NB4 (cell line): ENCODE measurements at places on chromosomes 13 and 19.

DNA sequence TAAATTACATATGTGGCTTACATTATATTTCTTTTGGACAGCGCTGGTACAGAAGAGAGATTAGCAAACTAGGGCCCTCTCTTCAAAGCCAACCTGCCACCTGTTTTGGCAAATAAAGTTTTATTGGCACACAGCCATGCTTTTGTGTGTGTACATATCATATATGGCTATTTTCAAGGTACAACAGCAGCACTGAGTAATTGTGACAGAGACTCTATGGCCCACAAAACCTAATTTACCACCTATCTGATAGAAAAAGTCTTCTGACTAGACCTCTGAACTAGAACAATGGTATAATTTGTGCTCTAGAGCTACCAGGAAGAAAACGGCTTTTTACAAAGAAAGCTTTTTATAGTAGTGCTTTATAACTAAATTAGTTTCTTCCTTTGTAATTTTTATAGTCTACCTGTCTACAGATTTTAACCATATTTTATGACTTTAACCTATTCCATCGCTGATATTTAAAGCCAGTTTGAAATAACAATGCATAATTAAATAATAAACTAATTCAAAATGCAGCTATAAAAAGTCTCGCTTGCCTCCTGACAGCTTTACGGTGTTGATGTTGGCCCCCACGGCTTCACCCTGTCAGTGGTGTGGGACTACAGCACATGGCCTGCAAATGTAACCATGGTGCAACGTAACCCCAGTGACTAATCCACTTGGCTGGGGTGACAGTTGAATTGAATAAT, 17.7 kb upstream of the DPY19L3 start:
- DNase-seq = peak; percentile 1

GRCh38 chr13:23963184-23963931, 66.1 kb upstream of the C1QTNF9B start:
- DNase-seq = no peak

DNA sequence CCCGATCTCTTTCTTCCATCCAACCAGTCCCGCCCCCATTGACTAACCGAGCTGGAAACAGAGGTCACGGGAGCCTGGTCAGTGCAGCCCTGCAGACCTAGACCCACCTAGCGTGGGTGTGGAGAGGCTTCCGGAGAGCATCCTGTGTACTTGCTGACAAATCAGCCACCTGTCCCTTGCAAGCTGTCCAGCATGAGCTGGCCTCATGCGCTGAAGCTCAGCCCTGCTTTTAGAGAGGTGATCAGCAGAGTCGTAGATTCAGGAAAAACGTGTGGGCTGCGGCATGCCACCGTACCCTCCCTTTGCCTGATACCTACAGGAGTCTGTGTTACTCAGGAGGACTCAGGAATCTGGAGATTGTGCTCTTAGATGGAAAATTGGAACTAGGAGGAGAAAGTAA, 80.3 kb upstream of the UQCRFS1 start:
- no peak for DNase-seq

DNA sequence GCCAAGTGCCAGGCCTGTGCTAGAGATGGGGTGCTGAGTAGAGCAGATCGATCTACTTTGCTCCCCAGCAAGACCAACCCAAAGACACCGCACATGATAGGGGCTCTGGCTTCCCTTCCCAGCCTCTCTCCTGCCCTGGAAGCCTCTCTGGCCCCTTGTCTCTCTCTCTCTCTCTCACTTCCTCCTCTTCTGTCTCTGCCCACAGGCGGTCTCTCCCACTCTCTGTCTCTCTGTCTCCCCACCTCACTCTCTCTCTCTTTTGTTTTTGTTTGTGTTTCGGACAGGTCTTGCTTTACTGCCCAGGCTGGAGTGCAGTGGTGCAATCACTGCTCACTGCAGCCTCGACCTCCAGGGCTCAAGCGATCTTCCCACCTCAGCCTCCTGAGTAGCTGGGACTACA, 1.3 kb downstream of the SELENOV start:
- DNase-seq = no peak

- DNase-seq = no peak
Observed at GRCh38 chr19:49440439-49441209, 703 bp downstream of the SLC17A7 start.

- DNase-seq = no peak
Observed at GRCh38 chr19:35756377-35757230, at the start of gene HSPB6. TSS of gene HSPB6 (minus strand) at chr19:35757029. CDS start at chr19:35757008, 21 bp downstream.

DNA sequence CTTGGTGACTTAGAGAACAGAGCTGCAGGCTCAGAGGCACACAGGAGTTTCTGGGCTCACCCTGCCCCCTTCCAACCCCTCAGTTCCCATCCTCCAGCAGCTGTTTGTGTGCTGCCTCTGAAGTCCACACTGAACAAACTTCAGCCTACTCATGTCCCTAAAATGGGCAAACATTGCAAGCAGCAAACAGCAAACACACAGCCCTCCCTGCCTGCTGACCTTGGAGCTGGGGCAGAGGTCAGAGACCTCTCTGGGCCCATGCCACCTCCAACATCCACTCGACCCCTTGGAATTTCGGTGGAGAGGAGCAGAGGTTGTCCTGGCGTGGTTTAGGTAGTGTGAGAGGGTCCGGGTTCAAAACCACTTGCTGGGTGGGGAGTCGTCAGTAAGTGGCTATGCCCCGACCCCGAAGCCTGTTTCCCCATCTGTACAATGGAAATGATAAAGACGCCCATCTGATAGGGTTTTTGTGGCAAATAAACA, 9.9 kb downstream of the APOC1 start:
- DNase-seq = no peak

DNA sequence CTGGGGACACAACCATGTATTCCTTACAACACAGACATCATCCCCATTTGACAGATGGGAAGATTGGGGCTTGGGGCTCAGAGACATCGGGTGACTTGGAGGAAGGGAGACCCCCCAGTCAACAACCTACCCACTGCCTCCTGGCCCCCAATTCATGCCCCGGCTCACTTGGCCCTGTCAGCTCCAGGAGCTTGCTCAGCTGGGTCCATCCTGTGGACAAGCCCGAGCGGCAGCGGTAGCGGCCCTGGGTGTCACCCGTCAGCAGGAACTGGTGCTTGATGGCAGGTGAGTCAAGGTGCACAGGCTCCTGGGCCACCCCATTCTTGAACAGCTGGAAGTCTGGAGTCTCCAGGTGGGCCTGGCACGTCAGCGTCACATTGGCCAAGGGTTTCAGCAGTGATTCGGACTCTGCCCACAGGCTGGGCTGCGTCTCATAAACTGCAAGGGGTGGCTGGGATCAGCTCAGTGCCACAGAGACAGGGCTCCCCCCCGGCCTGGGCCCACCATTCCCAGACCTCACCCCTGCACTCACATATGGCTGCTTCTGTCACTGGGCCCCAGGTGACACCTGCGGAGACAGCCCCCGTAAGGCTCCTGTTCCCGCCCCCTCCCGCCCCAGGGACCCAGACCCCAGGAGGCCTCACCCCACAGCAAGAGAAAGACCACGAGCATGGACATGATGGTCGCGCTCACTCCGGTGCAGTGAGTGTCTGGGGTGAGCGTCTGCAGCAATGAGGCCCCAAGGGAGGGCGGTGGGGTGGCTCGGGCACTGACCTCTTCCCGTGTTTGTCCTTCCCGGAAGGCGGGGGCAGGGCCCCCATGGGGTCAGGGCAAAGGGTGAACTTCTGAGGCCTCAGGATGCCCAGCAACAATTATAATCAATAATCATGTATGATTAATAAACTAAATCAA, at the start of gene A1BG:
TSS of gene A1BG (minus strand) at position 733 of the 912 bp plus-strand sequence. CDS start at position 678, 55 bp downstream.
- DNase-seq = no peak

- peak; percentile 29 for DNase-seq
Observed at GRCh38 chr19:50000841-50001557, 24.2 kb downstream of the VRK3 start.

- peak; percentile 26 for DNase-seq
Observed at GRCh38 chr19:35513628-35514281, at the start of gene DMKN. TSS of gene DMKN (minus strand) at chr19:35513649. CDS start at chr19:35513475, 174 bp downstream.

- no peak for DNase-seq
Observed at GRCh38 chr13:23344931-23345595, 88.4 kb downstream of the SACS start.

GRCh38 chr19:19544257-19544953, 6.3 kb downstream of the CILP2 start:
- DNase-seq = no peak

- no peak for DNase-seq
Observed at GRCh38 chr13:113804017-113804702, 45.1 kb downstream of the TMEM255B start.

DNA sequence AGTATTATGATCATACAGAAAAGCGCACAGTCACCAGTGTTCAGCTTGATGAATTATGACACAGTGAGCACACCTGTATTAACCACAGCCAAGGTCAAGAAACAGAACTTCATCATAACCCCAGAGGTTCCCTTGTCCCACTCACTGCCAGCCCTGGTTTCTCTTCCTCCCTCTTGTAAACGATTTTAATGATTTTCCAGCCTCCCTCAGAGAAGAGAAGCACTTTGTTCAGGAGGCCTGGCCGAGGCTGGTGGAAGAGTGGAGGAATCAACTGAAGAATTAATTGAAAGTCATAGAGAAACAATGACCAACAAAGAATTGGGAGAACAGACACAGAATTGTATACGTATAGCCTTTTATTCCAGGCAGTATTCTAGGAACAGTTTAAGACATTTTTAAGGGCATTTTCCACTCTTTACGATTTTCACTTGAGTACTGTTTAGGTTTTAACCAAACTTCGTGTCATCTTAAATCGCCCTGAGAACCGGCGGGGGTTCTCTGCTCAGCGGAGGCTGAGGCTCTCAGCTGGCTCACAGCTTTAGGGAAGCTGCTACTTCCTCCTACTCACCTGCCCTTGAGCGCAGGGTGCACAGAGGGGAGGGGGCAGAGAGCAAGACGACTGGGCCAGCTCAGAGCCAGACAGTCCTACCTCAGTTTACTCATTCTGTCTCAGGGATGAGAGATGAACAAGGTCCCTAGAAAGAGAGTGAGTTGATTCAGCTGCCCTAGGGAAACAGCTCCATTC, 108.6 kb downstream of the AKAP11 start:
- no peak for DNase-seq

GRCh38 chr19:43526884-43527859, at the start of gene ETHE1:
TSS of gene ETHE1 (minus strand) at chr19:43527201. CDS start at chr19:43527177, 24 bp downstream.
- peak; percentile 84 for DNase-seq

GRCh38 chr13:41034881-41035280, 15.8 kb upstream of the ELF1 start:
- DNase-seq = no peak

- no peak for DNase-seq
Observed at GRCh38 chr19:4292515-4292914, 9.7 kb downstream of the TMIGD2 start.

DNA sequence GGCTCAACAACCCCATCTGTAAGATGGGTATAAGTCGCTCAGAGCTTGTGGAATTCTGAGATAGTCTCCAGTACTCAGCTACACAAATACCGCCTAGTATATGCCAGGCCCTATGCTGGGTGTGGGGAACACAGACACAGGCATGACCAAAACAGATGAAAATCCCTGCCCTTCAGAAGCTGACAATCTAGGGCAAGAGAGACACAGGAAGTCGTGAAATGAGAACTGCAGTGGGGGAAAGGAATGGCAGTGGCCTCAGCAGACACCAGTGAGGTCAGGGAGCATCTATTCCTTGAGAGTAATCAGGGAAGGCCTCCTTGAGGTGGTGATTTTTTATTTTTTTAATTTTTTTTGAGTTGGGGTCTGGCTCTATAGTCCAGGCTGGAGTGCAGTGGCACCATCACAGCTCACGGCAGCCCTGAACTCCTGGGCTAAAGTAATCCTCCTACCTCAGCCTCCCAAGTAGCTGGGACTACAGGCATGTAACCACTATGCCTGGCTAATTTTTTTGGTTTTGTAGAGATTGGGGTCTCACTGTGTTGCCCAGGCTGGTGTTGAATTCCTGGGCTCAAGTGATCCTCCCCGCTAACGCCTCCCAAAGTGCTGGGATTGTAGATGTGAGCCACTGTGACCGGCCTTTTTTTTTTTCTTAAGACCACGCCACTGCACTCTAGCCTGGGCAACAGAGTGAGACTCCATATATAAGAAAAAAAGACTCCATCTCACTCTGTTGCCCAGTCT, 3.2 kb downstream of the TMIGD2 start:
- no peak for DNase-seq

GRCh38 chr13:75170311-75170710, 311.7 kb downstream of the TBC1D4 start:
- DNase-seq = no peak

DNA sequence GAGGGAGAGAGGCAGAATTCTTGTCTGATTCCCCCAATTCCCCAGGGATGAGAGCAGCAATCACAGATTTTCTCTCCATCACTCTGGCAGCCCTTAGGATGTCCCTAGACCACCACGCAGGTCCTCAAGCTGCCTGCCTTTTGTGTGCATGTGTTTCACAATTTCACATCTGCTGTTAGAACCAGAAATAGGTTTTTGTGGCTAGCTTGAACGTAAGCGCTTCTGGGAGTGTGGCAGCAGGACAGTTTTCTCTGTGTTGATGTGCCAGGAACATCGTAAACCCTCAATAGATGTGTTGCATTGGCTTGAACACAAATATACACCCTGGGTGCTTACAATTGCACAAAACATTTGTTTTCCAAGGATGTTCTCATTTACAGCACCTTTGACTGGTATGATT, 78.8 kb upstream of the TMTC4 start:
- peak; percentile 4 for DNase-seq

GRCh38 chr19:40604171-40604646, 3.0 kb downstream of the LTBP4 start:
- DNase-seq = no peak

DNA sequence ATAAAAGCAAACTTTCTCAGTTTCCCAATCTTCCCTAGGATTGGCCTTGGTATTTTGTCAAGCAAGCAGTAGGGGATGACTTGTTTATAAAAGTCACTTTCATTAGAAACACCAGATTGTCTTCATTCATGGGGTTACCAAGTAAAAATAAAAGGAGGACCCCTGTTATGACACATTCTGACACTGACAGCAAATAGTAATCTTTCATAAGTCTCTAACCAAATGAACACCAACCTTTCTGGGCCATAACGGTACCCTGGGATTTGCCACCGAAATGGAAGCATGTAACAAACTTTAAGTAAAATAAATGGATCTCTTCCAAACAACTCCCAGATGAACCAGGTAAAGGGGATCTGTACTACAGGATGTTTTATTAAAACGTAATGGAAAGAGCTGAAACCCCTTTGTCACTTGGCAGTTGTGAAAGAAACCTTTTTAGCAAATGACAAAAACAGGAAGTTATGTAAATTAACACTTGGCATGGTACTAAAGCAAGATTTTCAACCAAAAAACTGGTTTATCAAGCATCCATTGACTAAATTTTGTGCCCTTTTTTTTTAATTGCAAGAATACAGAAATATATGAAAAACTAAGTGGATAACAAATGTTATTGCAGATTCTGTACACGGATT, 335.6 kb downstream of the RBM26 start:
- DNase-seq = peak; percentile 36

DNA sequence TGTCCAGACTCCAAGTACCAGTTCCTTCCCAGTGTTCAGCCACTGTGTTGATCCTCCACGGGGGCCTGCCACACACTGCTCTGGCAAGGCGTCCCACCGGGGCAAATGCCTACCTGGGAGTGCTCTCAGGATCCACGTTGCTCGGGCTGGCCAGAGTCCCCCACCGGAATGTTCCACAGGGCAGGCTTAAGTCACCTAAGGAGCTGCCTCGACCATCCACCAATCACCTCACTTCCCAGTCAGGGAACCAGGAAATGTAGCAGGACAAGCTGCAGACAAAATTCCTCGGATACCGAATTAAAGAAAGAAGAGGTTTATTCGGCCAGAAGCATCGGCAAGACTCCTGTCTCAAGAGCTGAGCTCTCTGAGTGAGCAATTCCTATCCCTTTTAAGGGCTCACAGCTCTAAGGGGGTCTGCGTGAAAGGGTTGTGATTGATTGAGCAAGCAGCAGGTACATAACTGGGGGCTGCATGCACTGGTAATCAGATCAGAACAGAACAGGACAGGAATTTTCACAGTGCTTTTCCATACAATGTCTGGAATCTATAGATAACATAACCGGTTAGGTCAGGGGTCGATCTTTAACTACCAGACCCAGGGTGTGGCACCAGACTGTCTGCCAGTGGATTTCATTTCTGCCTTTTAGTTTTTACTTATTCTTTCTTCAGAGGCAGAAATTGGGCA, 56.9 kb upstream of the EDNRB start:
- DNase-seq = no peak
